Psoas muscle (tissue), 8 donors: ENCODE measurements at places on chromosomes 13 and 19. TPM values are rescaled to one million over a fixed set of nuclear protein-coding genes. Genes with fewer than 3 reads are reported as not detected.
A peak's percentile ranks its signal among the peaks of the same experiment; 100 is the strongest.

Gene RNF6
- 22.1 TPM for polyA plus RNA-seq

Gene KLK3
- polyA plus RNA-seq: not detected

Gene GYS1
- polyA plus RNA-seq: 58.9 TPM

Gene KIR2DL1
- polyA plus RNA-seq: 0.03 TPM

Gene CACNG7
- polyA plus RNA-seq: not detected

Gene PRSS57
- polyA plus RNA-seq: 0.05 TPM

Gene ZNF729
- polyA plus RNA-seq: not detected

Gene CGB2
- polyA plus RNA-seq: not detected

Gene DIRAS1
- polyA plus RNA-seq: 0.13 TPM

Gene IRGQ
- polyA plus RNA-seq: 23.3 TPM

Gene CYP4F3
- polyA plus RNA-seq: 0.01 TPM

DNA sequence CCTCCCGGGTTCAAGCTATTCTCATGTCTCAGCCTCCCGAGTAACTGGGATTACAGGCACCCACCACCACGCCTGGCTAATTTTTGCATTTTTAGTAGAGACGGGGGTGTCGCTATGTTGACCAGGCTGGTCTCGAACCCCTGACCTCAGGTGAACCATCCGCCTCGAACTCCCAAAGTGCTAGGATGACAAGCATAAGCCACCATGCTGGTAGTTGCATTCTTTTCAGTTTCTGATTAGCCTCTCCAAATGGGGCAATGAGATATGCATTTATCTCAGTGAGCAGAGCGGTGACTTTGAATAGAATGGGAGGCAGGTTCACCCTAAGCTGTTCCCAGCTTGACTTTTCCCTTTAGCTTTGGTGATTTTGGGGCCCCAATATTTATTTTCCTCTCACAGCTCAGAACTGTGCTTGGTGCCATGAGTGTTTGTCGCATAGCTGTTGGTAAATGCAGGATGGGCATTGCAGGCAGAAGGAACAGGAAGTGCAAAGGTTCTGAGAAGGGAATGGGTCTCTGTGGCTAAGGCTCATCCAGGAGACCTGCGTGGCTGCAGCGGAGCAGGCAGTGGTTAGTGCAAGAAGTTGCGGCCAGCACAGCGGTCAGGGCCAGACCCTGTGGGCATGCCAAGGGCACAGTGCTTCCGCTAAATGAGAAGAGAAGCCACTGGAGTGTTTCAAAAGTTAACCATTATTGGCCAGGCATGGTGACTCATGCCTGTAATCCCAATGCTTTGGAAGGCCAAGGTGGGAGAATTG lies 20.7 kb downstream of the LYPD3 start:
- no peak for DNase-seq

- no peak for DNase-seq
Observed at GRCh38 chr19:29381353-29382203, 144.2 kb upstream of the VSTM2B start.

DNA sequence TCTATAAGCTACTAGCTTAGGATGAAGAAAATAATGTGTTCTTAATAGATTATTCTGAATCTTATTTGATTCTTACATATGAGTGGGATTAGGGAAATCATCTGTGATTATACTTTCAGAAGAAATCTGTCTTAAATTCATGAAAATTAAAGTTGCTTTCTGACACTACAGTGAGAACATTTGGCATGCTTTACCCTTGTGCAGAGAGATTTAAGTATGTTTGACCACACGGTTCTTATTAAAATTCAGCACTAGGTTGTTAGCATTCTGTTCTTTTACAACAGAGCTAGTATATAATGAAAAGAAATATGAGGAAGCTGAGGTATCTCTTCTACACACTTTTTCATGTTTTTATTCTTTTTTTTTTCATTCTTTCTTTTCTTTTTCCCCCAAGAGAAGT lies 2723.9 kb downstream of the PCDH9 start:
- DNase-seq: no peak

DNA sequence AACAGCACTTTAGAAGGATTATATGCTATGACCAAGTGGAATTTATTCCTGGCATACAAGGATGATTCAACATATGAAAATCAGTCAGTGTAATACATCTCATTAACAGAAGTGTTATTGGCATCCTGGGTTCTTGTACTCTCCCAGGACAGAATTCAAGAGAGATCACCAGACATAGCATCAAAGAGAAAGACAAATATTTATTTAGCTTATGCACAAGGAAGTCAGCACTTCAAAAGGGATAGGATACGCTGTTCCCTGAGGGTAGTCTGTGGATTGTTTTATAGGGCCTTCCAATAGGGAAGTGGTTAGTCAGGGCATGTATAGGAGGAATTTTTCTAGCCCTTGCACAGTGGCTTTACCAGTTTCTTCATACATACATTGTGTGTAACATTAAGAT lies 1238.0 kb downstream of the PCDH17 start:
- no peak for DNase-seq

DNA sequence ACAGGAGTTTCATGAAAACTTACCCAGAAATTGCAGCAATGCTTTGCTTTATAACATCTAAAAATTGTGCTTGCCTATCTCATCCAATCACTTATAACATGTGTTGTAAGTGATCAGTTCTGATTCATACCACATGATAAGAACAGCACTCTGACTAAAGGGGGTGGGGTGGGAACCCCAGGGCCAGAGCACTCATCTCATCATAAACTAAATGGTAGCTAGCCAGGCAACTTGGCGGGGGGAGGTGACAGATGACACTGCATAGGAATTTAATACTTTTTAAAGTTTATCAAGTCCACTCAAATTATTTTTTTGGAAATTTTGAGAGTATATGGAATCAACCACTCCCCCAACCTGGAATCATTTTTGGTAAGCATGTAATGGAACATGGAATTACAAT lies 42.1 kb downstream of the FOXO1 start:
- DNase-seq: peak; percentile 37

- DNase-seq: no peak
Observed at GRCh38 chr13:79973533-79973963, 367.4 kb downstream of the SPRY2 start.

DNA sequence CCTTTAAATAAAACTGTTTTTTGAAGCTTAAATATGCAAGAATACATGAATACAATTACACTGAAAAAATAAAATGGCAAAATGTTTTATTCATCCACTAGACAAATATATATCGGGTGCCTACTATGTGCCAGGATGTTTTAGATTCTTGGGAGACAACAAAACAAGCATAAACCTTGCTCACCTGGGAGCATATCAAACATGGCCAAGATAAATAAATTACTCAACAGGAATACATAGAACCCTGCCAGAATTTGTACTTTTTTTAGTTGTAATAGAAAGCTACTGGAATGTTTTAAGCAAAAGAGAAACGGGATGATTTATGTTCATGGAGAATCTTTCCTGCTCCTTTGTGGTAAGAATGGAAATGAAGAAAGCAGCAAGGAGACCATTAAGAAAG lies 2358.5 kb upstream of the PCDH20 start:
- no peak for DNase-seq

DNA sequence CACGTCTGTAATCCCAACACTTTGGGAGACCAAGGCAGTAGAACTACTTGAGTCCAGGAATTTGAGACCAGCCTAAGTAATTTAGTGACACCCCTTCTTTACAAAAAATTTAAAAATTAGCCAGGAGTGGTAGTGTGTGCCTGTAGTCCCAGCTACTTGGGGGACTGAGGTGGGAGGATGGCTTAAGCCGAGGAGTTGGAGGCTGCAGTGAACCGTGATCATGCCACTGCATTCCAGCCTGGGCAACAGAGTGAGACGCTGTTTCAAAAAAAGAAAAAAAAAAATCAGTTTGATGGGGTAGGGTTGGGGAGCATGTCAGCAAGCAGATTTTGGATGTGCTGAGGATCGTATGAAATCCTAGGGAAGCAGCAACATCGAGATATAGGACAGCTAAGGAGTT lies 4.2 kb downstream of the CEACAM19 start:
- DNase-seq: no peak

DNA sequence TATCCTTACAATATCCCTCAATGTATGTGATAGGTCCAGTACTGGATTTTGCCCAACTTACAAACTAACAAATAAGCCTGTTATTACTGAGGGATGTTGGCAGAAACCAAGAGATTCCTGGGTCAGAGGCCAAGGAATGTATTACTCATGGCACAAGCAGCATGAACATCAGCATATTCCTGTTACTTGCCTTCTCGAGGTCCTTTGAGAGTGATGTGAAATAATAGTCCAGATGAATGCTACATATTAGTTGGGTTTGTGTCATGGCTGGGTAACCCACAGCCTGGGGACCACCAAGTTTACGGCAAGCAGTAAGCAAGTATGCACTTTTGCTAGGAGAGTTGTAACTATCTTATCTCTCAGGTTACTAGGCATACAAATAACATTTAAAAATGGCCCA lies 384.5 kb upstream of the GPC6 start:
- no peak for DNase-seq

GRCh38 chr13:92734545-92734944 lies 492.1 kb upstream of the GPC6 start:
- DNase-seq: no peak

- no peak for DNase-seq
Observed at GRCh38 chr19:4829001-4829712, 2.4 kb downstream of the TICAM1 start.

DNA sequence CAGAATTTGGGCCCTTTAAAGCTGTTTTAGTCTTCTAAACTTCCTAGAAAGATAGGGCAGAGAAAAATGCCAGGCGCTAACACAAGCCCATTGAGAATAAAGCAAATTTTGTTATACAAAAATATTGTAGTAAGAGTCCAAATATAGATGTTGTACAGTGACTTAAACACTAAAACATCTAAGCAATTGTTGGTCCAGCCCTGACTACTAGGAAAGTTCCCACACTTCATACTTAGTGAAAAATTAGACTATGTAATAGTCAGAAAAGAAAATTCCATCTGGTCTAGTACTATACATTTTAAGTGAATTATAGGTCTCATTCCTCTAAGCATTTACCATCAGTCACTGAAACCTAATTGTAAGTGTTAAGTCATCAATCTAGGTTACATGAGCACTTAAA lies 1518.3 kb upstream of the SLC10A2 start:
- no peak for DNase-seq

GRCh38 chr19:44734357-44734756 lies 14.2 kb upstream of the BCL3 start:
- no peak for DNase-seq

- no peak for DNase-seq
Observed at GRCh38 chr13:69585656-69586055, 522.0 kb upstream of the ATXN8OS start.

DNA sequence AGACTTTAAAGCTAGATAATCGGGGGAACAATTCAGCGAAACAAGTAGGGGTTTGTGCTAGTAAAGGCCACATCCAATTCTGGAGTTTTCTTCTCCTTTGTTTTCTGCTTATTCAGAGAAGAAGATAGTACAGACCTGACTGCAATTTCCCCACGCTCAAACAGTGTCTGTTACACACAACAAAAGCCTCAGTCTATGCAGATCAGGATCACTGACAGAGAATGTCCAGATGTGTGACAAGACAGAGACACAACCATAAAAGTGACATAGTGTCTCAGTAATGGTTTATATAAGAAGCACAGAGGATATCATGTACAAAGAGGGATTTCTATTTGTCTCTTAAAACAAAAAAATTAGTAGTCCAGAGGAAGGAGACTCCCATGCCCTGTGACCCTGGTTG lies 70.7 kb upstream of the GTF3A start:
- DNase-seq: no peak

DNA sequence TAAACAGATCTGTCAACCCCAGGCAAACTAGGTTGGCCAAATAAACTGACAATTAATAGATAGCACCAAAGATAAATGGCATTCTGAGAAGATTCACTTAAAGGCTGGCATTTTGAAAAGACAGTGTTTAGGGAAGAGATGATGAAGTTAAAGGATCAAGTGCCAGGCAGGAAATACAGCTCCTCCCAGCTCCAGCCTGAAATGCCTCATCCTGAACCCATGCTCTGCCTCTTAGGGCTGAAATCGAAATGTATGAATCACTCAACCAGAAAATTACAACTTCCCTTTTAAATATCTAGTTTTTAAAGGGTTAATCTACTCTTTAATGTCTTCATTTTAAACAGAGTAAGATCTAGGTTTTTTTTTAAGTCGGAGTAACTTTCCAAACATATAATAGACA lies 171.2 kb upstream of the UBL3 start:
- no peak for DNase-seq

GRCh38 chr19:53172889-53173288 lies 14.0 kb upstream of the ZNF347 start:
- DNase-seq: no peak

GRCh38 chr13:28532388-28533124 lies 37.6 kb upstream of the FLT1 start:
- DNase-seq: peak; percentile 66

GRCh38 chr19:15418231-15418578 lies 583 bp downstream of the AKAP8L start:
- DNase-seq: no peak

DNA sequence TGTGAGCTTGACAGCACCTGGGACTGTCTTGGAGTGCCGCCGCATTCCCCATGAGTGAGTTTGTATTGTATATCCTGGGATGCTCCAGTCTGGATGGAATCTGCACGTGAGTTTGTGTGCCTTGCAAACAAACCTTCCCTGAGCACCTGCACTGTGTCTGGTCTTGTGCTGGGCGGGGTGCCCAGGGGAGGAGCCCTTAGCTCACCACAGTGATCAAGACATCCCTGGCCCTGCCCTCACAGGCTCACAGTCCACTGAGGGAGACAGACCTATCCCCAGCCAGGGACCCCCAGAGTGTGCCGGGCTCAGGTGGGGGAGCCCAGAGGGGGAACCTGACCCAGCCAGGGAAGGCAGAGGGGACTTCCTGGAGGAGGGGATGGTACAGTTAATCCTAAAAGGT lies 1.7 kb upstream of the BCAM start:
- DNase-seq: no peak

DNA sequence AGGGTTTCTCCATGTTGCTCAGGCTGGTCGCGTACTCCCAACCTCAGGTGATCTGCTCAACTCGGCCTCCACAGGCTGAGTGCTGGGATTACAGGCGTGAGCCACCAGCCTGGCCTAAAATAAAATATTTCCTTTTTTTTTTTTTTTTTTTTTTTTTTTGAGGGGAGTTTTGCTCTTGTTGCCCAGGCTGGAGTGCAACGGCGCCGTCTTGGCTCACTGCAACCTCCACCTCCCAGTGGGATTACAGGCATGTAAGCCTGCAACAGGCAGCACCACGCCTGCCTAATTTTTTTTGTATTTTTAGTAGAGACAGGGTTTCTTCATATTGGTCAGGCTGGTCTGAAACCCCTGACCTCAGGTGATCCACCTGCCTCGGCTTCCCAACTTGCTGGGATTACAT lies 4.9 kb downstream of the ZNF506 start:
- peak; percentile 58 for DNase-seq

GRCh38 chr13:25686831-25687470 lies 315.2 kb downstream of the ATP8A2 start:
- DNase-seq: no peak
